ENCODE measurements at places on chromosomes 5 and 9.

- DNase-seq, result no peak
These were observed 93.6 kb downstream of the DTWD2 start for GRCh38 chr5:118894709-118895108.

DNA sequence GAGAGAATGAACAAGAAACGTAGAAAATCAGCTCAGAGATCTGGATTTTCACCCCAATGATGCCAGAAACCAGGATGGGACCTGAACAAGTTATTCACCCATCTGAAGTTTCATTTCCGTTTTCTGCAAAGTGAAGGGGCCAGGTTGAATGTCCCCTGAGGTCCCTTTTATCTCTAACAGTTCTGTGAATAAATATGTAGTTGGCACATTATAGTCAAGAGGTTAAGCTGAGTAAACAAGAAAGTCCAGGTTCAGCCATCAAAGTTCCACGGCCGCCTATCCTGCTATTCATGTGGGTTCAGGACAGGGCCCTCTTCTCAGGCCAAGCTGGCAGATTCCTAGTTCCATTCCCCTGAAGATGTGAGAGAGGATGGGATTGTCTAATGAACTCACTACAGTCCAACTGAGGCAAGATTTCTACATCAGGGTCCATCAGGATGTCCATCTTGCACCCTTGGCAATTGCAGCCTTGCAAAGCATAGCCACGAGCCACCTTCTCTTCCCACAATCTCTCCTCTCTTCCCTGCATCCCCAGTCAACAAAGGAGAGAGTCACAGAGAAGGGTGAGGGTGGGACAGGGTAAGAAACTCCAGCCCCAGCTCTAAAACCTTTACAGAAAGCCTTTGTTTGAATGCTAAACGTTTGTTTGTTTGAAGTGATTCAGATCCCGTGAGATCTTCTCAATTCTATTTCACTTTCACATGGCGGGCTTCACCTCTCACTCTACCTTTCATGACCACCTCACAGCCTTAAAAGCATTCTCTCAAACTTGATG is 311.0 kb downstream of the SLIT3 start:
- DNase-seq, result no peak

DNA sequence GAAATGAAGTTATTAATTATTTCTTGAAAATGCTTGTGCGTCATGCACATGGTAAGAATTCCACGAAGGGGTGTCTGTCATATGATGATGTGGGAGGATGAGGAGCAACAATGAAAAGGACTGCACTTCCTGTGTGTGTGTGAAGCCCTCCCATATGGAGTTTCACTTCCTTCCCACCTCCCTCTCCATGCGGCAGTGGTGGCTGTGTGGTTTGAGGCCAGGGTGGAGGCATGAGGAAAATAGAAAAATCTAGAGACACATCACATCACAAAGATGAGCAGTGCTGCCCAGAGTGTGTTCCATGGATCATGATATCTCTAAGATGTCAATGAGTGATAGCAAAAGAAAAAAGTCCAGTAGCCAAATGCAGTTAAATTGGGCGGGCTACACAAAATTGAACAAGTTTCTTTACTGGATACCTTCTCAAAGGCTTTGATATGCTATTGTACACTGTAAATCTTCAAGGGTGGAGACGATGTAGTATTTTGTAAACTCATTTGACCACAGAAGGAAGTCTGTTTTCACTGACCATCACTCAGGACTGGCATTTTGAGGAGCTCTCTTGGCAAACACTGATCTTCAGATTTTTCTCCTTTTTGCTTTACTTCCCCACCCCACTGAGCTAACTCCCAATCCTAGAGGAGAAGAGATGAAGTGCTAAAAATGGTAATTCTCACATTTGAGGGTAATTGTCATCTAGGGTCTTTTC is 55.7 kb upstream of the EQTN start:
- no peak for DNase-seq

- peak; percentile 14 for DNase-seq
These were observed 1.1 kb upstream of the GNPDA1 start for GRCh38 chr5:142013734-142014521.

- no peak for DNase-seq
These were observed 536 bp upstream of the STX17 start for GRCh38 chr9:99905833-99906402.

DNA sequence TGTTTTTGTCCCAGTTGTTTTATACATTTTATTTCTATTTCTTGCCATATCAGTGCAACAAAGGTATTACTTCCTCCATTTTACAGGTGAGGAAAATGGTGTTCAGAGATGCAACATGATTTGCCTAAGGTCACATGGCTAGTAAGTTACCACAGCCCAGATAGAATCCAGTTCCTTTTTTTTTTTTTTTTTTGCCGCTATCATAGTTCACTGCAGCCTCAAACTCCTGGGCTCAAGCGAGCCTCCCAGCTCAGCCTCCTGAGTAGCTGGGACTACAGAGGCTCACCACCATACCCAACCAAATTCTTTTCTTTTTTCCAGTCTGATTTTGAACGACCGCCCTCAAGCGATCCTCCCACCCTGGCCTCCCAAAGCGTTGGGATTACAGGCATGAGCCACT is 480 bp upstream of the CCDC69 start:
- DNase-seq, result no peak

DNA sequence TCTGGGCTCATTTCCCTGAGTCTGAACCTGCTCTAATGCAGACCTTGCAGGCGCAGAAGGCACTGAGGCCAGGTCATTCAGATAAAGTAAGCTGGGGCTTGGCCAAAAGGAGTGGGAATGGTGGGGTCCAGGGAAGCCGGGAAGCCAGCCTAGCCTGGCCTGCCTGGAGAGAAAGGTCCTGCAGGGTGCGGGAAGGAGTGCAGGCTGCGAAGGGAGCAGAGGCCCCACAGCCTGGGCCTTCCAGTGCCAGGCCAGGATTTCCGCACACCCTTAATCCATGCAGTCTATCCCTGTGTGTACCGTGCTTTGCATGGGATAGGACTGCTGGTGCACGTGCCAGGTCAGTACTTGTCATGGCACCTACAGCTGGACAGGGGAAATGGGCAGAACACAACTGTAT is 3.6 kb upstream of the STING1 start:
- DNase-seq, result no peak

- no peak for DNase-seq
These were observed 8.2 kb downstream of the SLC23A1 start for GRCh38 chr5:139374909-139375308.

- DNase-seq, result peak; percentile 80
These were observed 295.2 kb downstream of the ARHGAP26 start for GRCh38 chr5:143065185-143065965.

DNA sequence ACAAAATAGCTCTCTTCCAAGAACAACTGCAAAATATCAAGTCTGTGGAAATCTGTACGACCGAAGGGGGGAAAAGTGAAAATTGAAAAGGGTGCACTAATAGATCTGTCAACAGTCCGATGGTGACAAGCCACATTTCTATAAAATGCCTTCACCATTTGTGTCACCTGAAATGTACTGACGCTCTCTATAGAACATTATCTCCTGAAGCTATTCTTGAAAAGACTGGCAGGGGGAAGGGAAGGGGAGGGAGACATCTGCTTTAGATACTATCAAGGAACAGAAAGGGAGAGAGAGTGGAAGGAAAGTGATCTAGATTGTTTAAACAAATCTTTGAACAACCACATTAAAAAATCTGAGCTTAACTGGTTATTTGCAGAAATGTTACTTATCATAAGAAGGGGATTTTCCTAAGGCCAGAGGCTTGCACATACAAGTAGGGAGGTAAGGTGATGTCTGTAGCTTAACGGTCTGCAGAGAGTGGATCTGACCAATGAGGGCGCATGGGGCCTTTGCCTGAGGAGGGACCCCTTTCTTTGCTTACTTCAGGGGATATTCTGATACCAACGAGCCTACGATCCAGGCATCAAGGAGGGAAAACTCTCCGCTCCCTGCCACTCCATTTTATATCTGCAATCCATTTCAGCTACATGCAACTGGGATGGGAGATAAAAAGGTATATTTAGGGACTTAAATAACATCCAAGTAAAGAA is 92.1 kb downstream of the CRB2 start:
- DNase-seq, result no peak

- DNase-seq, result peak; percentile 85
These were observed 22.2 kb upstream of the JADE2 start for GRCh38 chr5:134503088-134503936.

GRCh38 chr5:38433160-38433861 is 123.1 kb downstream of the LIFR start:
- peak; percentile 60 for DNase-seq

DNA sequence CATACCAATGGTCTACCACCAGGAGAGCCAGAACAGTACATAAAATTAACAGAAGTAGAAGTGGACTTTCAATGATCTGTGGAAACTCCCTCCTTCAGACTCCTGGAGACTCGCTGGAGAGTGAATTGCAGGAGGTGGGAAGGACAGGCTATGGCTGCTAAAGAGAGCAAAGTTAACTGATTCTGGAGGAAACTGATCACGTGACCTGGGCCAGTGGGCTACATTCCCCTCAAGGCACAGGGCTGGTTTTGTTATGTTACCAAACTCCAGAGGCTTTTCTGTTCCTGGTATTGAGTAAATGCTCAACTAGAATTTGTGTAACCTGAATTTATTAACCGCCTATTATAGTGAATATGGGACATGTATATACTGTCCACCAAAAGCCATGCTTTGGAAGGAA is 372.6 kb downstream of the MTRR start:
- DNase-seq, result no peak

GRCh38 chr5:56732121-56732520 is 83.2 kb upstream of the MAP3K1 start:
- DNase-seq, result no peak

- DNase-seq, result no peak
These were observed 88.0 kb downstream of the TRIO start for GRCh38 chr5:14231156-14231555.

DNA sequence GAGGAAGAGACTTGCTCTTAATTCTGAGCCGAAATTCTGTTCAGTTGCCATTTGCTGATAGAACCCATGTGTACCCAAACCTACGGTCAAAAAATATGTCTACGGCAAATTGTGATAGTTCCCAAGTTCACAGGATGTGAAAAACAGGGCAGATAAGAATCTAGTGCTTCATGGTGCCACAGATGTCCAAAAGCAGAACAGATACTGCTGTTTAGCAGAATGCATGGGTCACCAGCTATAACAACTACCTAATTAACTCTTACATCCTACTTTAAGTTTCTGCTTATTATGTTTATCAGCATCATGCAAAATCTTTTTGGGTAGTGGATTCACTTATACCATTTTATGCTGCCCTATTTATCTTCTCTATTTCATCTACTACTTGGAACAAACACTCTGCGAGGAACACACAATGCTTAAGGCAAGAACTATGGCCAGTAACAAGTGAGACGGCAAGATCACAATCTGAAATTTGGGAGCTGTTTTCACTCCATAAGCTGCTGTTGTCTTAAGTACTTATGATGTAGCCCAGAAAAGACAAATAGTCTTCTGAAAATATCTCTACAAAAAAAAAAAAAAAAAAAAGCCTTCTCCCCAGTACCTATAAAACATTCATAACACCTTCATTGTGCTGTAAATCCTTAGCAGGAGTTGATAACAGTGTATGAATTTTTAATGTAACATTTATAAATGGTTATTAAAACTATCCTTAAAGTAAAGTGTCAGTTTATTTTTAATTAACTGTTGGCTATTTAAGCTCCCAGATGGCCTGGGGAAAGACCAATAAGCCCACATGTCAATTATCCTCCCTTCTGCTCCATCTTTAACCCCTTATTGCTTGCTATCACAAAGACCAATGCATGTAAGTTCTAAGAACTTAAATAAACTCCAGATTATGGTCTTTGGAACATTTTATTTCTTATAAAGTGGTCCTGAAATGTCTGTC is 232.3 kb downstream of the TLR4 start:
- DNase-seq, result no peak

DNA sequence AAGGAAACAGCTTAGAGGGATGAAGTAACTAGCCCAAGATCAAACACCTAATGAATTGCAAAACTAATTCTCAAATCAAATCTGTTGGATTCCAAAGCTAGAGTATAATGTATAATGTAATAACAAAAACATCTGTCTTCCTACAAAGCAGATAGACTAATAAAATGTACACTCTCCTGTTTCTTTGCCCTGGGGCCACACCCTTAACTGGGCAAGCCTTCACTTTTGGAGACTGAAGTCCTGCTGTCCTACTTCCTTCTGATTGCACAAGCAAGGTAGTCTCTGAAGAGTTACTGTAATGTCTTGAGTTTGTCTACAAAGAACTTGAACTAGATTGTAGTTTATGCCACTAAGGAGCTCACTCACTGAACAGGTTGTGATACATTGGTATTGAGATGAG is 2.5 kb downstream of the TTC1 start:
- DNase-seq, result no peak

- no peak for DNase-seq
These were observed 88.8 kb downstream of the TLE4 start for GRCh38 chr9:79660615-79661014.

GRCh38 chr9:76624391-76625048 is 139.7 kb upstream of the PCA3 start:
- no peak for DNase-seq

DNA sequence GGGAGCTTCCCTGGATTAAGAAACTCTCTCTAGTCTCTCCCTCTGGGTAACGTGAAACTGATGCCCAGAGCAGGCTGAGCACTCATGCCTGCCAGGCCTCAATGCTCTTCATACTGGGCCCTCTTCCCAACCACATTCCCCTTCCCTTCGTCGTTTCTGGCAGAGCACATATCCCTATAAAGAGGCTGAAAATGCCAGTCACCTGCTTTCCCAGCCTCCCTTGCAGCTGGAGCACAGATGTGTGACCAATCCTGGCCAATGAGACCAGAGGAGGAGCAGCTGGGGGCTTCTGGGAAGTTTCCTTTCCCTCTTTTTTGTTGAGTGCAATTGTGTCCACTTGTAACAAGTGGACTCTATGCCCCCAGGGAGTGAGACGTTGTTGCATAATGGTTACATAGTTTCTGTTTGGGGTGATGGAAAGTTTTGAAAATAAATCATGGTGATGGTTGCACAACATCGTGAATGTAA is 30.2 kb upstream of the SMIM23 start:
- DNase-seq, result peak; percentile 68

- DNase-seq, result no peak
These were observed 8.0 kb downstream of the EGFL7 start for GRCh38 chr9:136670576-136671253.

DNA sequence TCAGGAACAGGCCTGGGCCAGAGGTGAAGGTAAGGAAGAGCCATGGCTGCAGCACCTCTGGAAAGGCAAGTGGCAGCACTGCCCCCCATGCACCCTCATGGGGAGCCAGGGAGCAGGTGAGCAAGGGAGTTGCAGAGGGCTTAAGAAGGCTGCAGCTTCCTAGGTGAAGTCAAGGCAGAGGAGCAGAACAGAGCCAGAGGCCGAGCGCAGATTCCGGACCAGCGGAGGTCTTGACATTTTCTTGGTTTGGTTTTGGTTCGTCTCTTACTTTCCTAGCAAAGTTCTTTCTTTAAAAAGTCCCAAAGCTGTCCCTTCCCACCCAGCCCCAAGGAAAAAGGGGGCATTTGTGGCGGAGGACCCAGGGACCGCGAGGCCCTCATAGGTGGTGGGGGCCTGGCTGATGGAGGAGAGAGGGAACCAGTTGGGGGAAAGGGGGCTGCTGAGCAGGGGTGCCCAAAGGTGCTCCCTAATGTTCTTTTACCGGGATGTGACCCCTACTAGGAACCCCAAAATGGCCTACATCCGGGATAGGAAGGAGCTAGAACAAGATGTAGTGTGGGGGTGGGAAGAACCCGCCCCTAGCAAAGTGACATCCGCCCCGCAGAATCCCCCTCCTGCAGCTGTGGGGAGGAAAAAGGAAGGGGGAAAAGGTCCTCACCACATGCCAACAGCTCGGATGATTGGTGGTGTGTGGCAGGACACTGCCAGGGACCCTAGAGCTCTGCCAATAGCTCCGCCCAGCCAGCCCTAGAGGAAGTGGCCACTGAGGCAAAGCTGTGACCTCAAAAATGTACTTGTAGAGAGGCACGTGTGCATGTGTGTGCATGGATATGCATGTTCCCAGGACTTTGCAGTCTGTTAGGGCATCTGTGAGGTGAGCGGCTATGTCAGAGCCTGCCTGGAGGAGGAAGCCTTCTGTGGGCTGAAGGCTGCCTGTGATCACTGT is 914 bp upstream of the CD72 start:
- no peak for DNase-seq

All from adipocyte (in vitro differentiated cells).